Gastroesophageal sphincter (tissue), 4 donors: ENCODE measurements at places on chromosomes 3 and 15. TPM values are rescaled to one million over a fixed set of nuclear protein-coding genes. Genes with fewer than 3 reads are reported as not detected.
A peak's percentile ranks its signal among the peaks of the same experiment; 100 is the strongest.

- ATAC-seq, result no peak
Observed at GRCh38 chr3:122516846-122517360, 2.2 kb upstream of the KPNA1 start.

GRCh38 chr15:98853161-98853560 lies 154.4 kb downstream of the PGPEP1L start:
- peak; percentile 81 for ATAC-seq

- ATAC-seq, result no peak
Observed at GRCh38 chr3:80192936-80193335, 425.1 kb upstream of the ROBO1 start.

- no peak for ATAC-seq
Observed at GRCh38 chr3:132381348-132381944, 35.9 kb upstream of the DNAJC13 start.

The CD200R1 gene
- total RNA-seq, result 1.4 TPM

GRCh38 chr3:8561370-8561769 lies 59.7 kb downstream of the LMCD1 start:
- ATAC-seq, result peak; percentile 34

GRCh38 chr15:36469311-36469966 lies 110.0 kb upstream of the CDIN1 start:
- no peak for ATAC-seq
